ENCODE measurements at places on chromosomes 13 and 19.

DNA sequence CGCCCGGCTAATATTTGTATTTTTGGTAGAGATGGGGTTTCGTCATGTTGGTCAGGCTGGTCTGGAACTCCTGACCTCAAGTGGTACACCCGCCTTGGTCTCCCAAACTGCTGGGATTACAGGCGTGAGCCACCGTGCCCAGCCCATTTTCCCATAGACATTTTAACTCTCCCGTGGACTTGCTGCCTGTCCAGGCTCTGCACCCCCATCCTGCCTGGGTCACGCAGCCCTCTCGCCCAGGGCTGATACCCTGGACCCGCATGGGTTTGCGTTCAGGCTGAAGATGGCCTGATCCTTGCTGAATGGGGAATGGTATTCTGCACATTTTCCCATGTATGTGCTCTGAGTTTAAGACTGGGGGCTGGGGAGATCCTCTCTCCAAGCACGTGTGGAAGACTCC is 46.0 kb upstream of the RANBP3 start:
- DNase-seq, result no peak

DNA sequence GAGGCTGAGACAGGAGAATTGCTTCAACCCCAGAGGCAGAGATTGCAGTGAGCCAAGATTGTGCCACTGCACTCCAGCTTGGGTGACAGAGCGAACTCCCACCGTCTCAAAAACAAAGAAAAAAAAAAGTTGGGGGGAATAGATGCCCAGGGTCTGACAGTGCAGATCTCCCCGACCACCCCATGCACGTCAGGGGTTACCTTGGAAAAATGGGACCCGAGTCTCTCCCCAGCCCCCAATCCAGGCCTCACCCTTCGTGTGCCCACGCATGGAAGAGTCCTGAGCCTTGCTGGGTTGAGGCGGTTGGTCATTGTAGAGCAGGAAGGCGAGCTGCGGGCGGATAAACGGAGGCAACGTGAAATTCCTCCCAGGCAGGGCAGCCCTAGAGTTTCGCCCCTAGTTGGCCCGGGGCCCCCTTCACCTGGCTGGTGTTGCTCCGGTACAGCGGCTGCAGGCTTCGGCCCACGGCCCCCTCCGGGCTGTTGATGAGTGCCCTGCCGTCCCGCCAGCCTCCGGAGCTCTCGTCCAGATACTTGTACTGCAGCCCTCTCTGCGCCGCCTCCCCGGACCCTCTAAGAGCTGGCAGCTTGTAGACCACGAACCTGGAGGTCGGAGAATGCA is 588 bp downstream of the DNASE2 start:
- DNase-seq, result no peak

GRCh38 chr19:28148554-28148953 is 1064.4 kb downstream of the UQCRFS1 start:
- DNase-seq, result no peak

DNA sequence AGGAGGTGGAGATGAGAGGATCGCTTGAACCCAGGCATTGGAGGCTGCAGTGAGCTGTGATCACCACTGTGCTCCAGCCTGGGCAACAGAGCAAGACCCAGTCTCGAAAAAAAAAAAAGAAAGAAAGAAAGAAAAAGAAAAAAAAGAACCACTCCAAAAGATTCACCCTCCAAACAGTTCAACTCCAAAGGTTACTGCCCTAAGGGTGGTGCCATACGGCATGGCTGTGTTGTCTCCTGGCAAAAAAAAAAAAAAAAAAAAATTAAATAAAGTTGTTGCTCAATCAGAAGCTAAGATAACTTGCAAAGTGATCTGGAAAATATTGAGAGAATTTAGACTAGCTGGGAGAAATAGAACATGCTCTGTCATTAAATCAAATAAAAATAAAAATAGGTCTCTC is 79.5 kb downstream of the KCTD15 start:
- DNase-seq, result no peak

- DNase-seq, result no peak
Measured at GRCh38 chr19:9009935-9010651, at the start of gene MUC16. Gene MUC16 (minus strand): TSS chr19:9010409.

- DNase-seq, result no peak
Measured at GRCh38 chr13:108375772-108376171, 106.3 kb downstream of the TNFSF13B start.

DNA sequence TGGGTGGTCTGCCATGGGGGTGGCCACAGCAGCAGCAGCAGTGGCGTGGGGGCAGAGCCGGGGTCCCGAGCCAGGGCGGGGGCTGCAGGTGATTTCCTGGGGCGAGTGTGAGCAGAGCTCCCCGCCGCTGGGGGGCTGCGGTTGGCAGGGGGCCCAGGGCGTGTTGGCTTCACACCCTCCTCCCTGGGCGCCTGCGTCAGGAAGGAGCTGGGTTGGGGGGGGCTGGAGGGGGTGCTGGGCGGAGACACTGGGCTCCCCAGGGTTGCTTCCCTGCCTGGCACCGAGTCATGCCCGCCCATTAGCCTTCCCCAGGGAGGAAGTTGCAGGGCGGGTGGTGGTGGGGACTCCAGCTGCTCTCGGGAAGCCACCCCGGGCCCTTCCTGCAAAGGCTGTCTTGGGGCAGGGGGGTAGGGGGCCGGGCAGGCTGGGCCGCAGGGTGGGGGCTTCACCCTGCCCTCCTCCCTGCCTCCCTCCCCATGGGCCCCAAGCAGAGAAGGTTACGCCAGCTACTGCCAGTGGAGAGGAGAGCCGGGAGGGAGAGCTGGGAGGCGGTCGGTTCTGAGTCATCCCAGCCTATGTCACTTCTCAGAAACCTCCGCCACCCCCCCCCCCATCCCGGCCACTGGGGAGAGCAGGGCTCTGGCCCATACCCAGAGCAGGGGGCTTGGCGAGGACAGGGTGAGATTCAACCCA is 4.6 kb downstream of the MIDN start:
- DNase-seq, result peak; percentile 88

GRCh38 chr19:46841458-46842083 is 9.1 kb downstream of the AP2S1 start:
- DNase-seq, result no peak

- no peak for DNase-seq
Measured at GRCh38 chr19:14561847-14562351, 10.0 kb downstream of the NDUFB7 start.

GRCh38 chr13:112362021-112362420 is 14.1 kb upstream of the SPACA7 start:
- DNase-seq, result no peak

- peak; percentile 15 for DNase-seq
Measured at GRCh38 chr13:19927117-19927748, 31.3 kb upstream of the ZMYM2 start.

DNA sequence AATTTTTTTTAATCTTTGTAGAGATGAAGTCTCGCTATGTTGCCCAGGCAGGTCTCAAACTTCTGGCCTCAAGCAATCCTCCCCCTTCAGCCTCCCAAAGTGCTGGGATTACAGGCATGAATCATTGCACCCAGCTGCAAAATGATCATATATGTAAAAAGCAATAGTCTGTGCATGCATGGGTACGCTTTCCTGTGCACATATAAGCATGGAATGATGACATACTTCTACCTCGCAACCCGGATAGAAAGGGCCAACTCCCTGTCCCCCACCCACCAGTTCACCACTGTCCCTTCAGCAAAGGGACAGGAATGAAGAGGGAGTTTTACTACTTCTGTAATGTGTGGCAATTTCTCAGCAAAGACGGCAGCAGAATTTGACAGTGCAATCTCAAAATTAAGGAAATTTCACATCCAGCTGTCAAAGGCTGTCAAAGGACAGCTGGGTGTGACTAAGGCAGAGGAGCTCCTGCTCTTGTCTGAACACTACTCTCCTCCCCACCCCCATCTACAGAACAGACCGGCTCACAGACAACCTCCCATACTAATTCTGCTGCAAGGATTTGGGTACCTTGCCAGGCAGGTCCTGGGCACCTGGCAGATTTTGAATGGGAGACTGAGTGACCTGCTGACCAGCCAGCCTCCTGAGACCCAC is 95.6 kb downstream of the TSHZ3 start:
- DNase-seq, result no peak

DNA sequence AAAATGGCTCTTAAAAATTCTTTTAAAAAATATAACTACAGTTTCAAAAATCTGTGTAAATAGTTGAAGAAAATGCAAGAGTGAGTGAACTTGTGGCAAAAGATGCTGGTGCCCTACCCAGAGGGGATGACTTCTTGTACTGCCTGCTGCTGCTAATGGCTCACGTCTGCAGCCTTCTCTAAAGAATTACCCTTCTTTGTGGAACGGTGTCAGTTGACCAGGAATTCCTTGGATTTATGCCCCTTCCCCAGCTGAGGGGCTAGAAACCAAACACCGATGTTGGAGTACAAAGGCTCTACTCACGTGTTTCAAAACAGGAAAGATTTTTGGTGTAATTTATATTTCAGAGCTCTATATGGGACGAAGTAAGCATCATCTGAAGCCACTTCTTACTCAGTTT is 1582.8 kb downstream of the OLFM4 start:
- DNase-seq, result no peak

Measured in astrocyte of the cerebellum (primary cell).